Type B pancreatic cell (in vitro differentiated cells): ENCODE measurements at places on chromosomes 3 and 15.

GRCh38 chr3:133992381-133992780 is 37.3 kb downstream of the SLCO2A1 start:
- DNase-seq: no peak

DNA sequence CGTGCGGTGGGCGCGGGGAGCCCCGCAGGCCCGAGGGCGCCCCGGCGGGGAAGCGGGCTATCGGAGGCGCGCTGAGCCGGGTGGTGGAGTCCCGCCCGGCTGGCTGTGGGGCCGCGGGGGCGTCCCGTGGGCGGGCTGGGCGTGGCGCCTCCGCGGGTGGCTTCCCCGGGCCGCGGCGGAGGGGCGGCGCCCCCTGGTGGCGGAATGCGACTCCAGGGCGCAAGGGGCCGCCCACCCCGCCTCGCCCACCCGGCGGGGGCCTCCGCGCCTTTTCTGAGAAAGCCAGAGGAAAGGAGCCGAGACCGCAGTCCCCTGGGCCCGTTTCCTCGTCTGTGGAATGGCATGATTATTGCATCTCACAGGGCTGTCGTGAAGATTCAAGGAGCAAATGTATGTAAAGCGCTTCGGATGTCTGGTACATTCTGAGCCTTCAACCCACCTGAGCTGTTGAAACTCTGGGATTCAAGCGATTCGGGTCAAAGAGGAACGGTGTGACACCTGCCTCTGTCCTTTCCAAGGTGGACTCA is 31.9 kb upstream of the RAB6B start:
- DNase-seq: peak; percentile 78

GRCh38 chr15:29818141-29818540 is 4.1 kb downstream of the TJP1 start:
- no peak for DNase-seq

- DNase-seq: no peak
These were observed 5.8 kb upstream of the C15orf61 start for GRCh38 chr15:67515090-67515489.

GRCh38 chr3:36540888-36541518 is 160.7 kb downstream of the STAC start:
- no peak for DNase-seq

GRCh38 chr3:72383883-72384282 is 464.4 kb downstream of the SHQ1 start:
- DNase-seq: no peak

GRCh38 chr3:14725564-14726440 is 50.9 kb downstream of the C3orf20 start:
- DNase-seq: no peak

DNA sequence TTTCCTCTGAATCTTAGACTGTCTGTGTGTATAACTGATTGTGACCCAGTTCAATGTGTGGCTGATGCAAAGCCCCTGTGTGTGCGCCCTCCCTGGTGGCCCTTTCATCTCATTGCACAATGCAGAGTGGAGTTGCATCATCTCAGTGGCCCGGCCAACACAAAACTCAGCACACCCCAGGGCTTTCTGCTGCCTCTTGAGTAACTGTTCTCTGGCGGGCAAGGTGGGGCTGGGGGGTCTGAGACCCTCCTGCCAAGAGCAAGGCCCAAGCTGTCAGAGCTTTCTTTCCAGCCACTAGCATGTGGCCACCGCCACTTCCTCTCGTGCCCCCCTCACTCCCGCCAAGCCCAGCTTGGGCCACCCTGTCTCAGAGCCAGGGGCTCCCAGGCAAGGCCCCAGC is 80.7 kb upstream of the ALDH1L1 start:
- no peak for DNase-seq

GRCh38 chr15:65416845-65417416 is 5.8 kb downstream of the IGDCC4 start:
- no peak for DNase-seq

GRCh38 chr15:99704444-99704838 is 28.8 kb downstream of the LYSMD4 start:
- DNase-seq: no peak

GRCh38 chr3:195258449-195259153 is 12.4 kb downstream of the XXYLT1 start:
- no peak for DNase-seq

DNA sequence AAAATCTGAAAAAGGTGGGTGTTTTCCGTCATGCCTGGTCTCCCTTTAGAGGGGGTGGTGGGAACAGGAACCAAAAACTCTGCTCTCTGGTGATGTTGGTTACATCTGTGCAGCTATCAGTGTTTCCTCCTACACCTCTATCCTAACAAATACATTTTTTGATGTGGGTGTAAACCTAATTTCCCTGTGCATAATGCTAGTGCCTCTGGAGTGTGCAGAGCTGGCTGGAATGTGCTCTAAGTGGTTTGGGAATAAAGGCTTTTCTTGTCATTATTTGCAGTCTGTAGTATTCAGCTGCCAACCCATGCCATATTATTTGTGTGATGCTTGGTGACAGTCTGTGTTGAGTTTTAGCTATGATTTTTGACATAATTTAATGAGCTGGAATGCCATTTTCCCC is 547.6 kb downstream of the NLGN1 start:
- DNase-seq: no peak

GRCh38 chr3:27209617-27210264 is 159.4 kb downstream of the NEK10 start:
- DNase-seq: no peak

DNA sequence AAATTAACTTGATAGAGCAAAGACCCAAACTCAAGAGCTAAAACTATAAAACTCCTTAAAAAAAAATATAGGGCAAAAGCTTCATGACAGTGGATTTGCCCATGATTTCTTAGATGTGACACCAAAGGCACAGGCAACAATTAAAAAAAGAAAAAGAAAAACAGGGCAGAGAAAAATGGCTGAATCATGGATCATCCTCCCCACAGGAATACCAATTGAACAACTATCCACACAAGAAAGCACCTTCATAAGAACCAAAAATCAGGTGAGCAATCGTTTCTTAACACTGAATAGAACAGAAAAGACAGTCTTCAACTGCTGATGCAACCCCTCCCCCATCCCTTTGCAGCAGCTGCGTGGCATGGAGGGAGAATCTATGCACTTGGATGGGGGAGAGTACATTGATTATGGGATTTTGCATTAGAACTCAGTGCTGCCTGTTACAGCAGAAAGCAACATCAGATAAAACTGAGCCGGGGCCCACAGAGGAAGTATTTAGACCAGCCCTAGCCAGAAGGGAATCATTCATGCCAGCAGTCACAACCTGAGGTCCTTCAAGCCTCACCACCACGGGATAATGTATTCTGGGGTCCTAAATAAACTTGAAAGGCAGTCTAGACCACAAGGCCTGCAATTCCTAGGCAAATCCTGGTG is 15.7 kb downstream of the C3orf33 start:
- no peak for DNase-seq

DNA sequence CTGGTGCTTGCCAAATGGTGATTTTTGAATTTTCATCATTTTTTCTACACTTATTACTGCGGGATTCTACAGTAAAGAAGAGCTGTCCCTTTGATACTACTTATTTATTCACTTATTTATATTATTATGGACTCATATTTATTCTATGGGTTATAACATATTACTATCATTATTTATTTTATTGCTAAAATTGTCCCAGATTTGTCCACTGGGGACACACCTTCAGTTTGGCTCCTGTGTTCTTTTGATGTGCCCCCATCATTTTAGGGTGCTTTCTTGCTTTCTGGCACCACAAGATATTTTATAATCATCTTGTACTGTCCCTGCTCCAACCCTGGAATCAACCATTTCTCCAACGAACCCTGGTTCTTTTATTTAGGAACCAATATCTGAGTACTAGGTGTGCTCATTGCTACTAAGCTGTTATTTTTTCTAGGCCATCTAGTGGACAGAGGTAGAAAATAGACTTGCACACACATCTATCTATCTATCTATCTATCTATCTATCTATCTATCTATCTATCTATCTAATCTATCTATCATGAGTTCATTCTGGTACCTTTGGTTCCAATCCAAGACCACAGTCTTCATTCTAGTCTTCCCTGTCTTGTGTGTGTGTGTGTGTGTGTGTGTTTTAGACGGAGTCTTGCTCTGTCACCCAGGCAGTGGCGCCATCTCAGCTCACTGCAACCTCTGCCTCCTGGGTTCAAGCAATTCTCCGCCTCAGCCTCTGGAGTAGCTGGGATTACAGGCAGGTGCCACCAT is 16.0 kb downstream of the SLC22A14 start:
- no peak for DNase-seq
